ENCODE measurements at places on chromosomes 2 and 18.

DNA sequence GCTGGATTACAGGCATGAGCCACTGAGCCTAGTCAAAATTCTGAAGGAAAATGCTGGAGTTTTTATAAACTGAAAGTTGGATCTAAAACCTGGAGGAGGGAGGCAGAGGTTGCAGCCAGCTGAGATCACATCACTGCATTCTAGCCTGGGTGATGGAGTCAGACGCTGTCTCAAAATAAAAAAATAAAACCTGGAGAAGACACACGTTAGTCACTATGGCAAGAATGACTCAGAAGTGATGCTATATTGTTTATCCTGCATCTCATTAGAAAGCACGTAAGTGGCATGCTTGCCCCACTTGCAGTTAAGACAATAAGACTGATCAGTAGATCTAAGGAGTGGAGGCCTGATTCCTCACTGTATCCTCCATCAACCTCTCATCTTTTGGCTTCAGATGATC, 106.6 kb upstream of the STON1 start:
- no peak for DNase-seq

DNA sequence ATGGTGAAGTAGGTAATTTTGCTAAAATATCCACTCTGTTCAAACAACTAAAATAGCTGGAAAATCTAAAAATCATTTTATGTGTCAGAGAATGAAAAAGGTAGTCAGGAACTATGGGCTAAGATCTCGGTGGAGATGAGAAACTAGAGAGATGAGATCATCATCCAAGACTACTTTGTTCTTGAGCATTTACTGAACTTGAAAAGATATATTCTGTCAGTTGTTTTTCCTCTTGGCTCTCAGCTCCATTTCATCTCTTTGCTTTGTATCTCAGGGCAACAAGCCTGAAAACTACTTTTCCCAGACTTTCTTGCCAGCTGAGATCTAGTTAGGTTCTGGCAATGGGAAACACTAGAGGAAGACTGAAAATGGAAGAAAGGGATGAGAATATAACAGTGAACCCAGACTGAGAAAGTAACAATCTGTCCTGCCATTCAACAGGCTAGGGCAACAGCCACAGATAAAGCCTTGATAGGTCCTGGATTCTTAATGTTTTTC, 346.2 kb upstream of the MEX3C start:
- DNase-seq: no peak

- no peak for DNase-seq
Measured at GRCh38 chr2:200740907-200741306, 70.8 kb upstream of the BZW1 start.

- peak; percentile 19 for DNase-seq
Measured at GRCh38 chr18:47215554-47216138, 35.8 kb downstream of the SKOR2 start.

- DNase-seq: no peak
Measured at GRCh38 chr2:161825429-161825828, 201.2 kb downstream of the SLC4A10 start.

DNA sequence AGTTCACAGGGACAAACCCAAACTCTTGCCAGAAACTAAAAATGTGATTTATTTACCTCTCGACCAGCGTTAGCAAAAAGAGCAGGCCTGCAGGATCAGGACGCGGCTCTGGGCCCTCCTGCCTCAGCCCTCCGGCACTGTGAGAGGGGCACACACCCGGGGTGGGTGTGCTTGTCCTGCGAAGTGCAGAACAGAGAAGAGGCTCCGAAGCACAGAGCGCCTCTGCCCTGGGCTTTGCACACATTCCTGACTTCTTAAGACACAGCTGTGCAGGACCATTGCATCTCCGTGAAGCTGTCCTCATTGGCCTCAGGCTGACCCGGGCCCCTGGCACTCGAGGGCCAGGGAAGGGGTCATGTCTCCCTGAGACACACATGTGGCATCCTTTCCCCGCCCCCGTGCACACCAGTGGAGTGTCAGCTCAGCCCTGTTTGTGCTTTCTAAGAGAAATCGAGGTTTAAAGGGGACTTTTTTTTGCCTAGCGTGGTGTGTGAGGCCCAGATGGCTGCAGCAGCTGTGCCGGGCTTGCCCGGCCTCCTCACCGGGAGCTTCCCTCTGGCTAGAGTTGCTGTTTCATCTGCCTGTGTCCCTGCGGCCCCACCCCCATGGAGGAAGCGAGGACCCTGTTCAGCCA, 9.9 kb upstream of the NFATC1 start:
- no peak for DNase-seq

GRCh38 chr2:128444121-128444771, 125.6 kb upstream of the HS6ST1 start:
- no peak for DNase-seq

DNA sequence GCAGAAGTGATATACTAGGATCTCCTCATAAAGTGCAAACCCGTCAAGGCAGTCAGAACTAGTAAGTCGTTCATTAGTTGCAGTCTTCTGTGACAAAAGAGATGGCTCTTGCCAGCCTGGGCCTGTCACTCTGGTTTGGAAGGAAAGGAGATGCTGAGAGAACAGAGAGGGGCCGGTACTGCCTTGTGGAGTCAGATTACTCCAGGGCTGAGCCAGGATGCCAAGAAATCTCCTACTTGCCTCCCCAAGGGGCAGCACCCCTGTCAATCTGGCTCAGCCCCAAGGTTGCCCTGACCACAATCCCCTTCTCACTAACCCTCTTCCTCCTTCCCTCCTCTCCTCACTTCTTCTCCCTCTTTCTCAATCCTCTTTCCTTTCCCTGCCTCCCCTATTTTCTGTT, 62.9 kb upstream of the ASPRV1 start:
- DNase-seq: no peak

GRCh38 chr18:27378431-27379095, 193.5 kb upstream of the CHST9 start:
- no peak for DNase-seq

DNA sequence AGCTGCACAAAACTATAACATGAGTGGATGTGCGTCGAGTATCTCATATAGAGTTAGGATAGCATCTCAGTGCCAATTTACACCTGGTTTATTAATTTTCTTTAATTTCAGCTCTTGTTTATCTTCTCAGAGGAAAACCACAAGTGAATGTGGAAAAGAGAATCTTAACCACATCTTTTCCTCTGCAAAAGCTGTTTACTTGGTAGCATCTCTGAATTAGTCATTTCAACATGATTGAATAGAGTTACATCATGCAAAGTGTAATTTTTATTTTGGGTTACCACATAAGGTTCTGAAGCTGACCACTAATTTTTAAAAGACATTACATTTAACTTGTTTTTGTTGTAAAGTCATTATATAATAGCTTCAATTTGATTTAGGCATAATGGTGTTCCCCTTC, 83.8 kb upstream of the FAM237A start:
- no peak for DNase-seq

DNA sequence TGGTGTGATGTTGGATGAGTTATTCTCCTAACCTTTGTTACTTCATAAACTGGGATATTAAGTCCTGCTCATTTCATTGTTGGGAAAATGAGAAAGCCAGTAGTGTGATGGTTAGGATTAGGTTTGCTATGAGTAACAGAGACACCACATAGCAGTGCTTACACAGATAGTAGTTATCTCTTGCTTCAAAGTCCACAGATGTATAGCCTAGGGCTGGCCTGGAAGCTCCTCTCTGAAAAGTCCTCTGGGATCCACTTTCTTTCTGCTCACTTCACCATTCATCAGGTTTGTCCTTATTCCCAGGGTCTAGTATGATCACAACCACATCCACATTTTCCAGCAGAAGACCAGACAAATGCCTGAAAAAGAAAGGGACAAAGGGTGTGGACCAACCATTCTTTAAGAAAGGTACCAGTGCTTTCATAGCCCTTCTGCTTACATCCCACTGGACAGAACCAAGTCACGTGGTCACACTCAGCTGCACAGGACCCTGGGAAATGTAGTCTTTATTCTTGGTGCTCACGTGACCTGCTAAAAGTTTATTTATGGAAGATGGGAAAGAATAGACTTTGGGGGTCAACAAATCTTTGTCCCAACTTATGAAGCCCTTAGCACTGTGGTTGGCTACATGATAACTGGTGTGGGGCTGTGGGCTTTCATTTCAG, 108.9 kb downstream of the INSIG2 start:
- DNase-seq: no peak

- DNase-seq: no peak
Measured at GRCh38 chr18:66150650-66151049, 399.8 kb downstream of the CDH7 start.

GRCh38 chr2:15378148-15378908, 182.8 kb downstream of the NBAS start:
- DNase-seq: no peak

DNA sequence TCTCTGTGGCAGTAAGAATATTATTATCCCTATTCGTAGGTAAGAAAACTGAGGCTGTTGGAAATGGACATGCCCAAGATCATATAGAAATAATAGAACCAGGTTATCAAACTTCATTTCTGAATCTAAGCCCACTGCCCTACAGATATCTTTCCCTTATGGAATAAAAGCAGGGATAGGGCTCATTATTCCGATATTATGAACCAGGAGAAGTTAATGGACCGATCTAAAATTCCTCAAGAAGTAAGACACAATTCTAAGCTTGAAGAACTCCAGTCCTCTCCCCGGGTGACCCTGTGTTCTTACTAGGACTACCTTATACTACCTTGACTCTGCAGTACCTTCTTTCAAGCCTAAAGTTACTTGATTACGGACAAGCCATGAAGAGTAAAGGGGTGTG, 8.4 kb upstream of the MYCN start:
- DNase-seq: no peak

- DNase-seq: no peak
Measured at GRCh38 chr18:22346401-22346952, 71.2 kb downstream of the CTAGE1 start.

Measured in hindlimb muscle (tissue), 1 donor.